ENCODE measurements at places on chromosomes 11 and 22.

- no peak for DNase-seq
These were observed 11.4 kb upstream of the MPPED1 start for GRCh38 chr22:43400449-43400848.

DNA sequence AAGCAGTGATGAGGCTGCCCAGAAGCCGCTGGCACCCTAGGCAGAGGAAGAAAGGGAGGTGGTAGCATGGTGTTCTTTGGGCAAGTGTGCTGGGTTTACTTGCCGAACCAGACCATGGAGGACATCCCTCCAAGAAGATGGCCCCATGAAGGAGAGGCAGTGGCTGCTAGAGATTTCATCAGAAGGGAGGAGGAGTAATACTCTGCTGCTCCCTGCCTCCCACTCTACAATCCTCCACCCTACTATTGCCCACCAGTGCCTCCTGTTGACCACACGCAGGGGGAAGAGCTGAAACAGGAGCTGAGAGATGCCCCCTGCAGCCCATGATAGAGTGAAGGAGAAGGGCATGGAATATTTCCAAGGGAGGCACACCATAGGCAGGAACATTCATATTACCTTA lies 51.0 kb upstream of the PRSS23 start:
- DNase-seq = no peak

DNA sequence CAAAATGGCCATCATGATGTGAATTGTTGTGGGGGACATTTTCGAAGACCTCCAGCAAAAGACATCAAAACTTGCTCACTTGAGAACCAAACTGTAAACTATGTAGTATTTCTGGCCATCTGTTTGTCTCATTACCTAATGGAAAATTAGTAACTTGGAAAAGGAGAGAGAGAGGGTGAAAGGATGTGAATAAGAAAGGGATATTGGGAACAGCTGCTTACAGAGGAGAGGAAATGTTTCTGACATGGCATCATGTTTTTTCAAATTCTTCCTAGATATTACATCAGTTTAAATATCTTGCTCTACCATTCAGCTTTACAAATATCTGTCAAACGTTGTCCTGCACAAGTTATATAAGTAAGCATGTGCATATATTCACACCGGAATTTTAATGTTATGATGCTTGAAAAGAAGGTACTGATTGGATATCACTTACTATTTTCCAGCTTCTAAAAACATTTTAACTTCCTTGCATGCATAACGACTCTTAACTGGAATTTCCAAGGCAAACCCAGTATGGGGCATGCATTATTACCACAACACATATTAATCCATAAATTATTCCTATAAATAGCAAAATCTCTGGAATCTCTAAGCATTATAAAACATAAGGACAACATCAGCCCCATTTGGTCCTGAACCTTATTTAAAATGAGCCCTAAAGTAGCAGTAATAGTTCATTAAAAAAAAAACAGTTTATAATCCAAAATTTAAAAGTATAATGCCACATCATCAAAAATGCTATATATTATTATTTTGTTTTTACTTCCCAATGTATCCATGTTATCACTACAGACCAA lies 20.0 kb downstream of the GUCY1A2 start:
- no peak for DNase-seq

GRCh38 chr22:26570864-26571525 lies 18.9 kb downstream of the TPST2 start:
- DNase-seq = no peak

DNA sequence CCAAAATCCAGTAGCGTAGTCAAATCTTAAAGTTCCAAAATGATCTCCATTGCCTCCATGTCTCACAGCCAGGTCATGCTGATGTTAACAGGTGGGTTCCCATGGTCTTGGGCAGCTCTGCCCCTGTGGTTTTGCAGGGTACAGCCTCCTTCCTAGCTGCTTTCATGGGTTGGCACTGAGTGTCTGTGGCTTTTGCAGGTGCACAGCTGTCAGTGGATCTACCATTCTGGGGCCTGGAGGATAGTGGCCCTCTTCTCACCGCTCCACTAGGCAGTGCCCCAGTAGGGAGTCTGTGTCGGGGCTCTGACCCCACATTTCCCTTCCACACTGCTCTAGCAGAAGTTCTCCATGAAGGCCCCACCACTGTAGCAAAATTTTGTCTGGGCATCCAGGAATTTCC lies 132.8 kb downstream of the KCNC1 start:
- no peak for DNase-seq

DNA sequence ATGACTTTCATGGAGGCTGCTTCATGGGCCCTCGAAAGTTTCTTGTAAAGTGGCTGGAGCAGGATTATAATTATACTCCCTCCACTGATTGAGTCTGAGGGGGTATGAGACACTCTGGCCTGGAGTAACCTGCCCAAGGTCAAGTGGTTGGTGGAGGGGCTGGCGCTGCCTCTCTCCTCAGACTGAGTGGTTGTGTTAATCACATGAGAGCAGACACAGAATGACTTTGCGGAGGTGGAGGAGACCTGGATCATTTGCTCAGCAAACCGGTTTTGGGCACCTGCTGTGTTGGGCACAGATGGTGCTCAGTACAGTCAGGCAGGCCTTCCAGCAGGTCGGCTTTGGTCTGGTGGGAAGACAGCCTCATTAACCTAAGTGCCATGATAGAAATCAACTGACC lies 11.8 kb downstream of the BCR start:
- DNase-seq = peak; percentile 92

Data from NCI-H510A treated with DMSO at 0.1 percent for 48 hours (cell line).